ENCODE measurements at places on chromosomes 3 and 15.

DNA sequence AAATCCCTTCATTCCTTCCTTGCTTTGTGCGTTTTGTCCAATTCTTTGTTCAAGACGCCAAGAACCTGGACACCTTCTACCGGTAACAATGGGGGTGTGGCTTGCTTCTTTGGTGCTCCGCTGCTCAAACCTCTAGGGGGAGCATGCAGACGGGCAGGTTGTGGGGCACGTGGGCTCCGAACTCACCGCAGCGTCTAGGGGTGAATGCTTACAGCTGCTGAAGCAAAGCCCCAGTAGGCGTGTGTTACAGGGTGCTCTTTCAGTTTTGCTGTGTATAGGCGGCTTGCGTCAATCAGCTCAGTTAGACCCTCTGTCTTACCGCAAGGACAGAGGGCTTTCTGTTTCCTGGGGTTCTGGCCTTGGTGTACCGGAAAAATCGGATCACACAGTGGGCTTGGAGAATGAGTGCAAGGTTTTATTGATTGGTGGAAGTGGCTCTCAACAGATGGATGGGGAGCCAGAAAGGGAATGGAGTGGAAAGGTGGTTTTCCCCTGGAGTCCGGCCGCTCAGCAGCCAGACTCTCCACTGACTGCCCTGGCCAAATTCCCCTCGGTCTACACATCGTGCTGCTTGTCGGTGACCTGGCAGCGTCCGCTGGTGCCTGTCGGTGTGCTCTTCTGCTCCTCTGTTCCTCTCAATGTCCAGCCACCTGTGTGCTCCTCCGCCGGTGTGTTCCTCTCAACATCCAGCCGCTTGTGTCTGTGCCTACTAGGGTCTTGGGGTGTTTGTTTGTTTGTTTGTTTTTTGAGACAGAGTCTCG is 1.2 kb upstream of the LRRC34 start:
- H3K4me3 ChIP-seq = peak overlapping the region; percentile 81
- DNase-seq = peak; percentile 92
- peaks cover 12% of the 10 kb centered on the region for H3K27me3 ChIP-seq

DNA sequence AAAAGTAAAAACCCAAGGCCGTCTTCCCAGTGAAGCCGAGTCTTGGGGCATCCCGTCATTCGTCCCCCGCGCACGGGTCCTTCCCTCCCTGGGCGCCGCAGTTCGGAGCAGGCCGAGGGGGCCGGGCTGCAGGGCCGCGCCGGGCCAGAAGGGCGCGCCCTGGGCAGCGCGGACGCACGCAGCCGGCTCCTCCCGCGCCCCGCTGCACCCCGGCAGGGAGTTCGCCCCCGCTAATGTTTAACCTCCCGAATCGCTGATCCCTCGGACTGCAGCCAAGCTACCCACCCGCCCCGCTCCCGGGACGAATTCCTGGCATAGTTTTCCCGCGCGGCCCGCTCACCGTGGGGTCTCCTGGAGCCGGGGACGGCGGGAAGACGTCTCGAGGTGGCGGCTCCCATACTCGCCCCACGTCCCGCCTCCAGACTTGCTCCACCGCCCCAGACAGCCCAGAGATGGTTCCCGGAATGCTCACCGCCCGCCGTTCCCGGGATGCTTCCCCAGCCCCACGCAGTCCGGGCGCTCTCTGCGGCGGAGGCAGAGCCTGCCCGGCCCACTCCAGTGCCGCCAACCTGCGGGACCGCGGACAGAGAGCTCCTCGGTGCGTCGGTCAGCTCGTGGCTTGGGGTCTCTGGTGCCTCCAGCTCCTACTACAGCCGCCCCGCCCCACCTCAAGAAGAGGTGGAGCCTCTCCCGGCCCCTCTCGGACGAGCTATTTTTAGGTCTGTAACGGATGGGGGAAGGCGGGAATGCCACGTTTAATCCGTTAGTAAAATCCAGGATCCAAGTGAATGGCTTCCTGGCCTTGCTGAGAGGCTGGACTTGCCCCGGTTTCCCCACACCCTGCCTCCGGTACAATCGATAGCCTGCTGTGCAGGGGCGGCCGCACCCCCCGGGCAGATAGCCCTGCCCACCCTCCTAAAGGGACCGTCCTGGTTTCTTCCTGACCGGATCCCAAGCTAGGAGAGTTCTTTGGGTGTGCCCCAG is at the start of gene DZIP1L:
Gene DZIP1L (minus strand): TSS at position 621 of the 984 bp plus-strand sequence. CDS start 11,637 bp downstream, outside the sequence.
- H3K36me3 ChIP-seq = no peaks in the 10 kb centered on the region
- H3K4me3 ChIP-seq = peak within 1 kb of the TSS; percentile 97
- DNase-seq = peak; percentile 94

DNA sequence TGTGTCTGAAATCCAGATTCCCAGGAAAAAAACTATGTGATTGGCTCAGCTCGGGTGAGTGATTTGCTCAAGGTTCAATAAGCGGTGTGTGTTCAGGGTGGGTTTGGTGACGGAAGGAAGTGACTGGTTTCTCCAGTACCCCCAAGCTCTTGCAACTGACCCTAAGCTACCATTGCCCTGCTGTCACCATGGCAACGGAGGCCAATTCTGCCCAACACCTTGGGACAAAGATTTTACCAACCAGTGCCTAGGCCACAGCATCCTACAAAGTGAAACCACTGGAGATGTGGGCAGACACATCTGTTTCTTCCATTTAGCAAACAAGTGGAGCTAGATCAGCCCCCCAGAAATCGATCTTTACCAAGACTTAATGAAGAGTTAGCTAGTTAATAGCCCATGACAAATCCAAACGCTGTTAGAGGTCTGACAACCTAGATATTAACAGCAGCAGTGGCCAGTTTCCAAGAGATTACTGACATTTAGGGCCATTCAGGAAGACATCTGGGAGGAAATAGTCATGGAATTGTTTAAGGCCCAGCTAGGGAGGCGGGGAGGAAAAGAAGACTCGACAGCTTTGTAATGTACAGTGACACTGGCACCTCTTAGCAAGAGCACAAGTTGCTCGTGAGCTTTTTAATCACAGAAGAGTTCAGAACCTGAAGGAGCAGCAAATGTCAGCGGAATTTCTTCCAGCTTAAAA is 195.9 kb downstream of the SLCO3A1 start:
- no peak overlapping the region for H3K4me3 ChIP-seq
- no peaks in the 10 kb centered on the region for H3K4me1 ChIP-seq
- DNase-seq = peak; percentile 11
- H3K36me3 ChIP-seq = no peaks in the 10 kb centered on the region
- no peak overlapping the region for H3K27ac ChIP-seq
- H3K27me3 ChIP-seq = no peaks in the 10 kb centered on the region

DNA sequence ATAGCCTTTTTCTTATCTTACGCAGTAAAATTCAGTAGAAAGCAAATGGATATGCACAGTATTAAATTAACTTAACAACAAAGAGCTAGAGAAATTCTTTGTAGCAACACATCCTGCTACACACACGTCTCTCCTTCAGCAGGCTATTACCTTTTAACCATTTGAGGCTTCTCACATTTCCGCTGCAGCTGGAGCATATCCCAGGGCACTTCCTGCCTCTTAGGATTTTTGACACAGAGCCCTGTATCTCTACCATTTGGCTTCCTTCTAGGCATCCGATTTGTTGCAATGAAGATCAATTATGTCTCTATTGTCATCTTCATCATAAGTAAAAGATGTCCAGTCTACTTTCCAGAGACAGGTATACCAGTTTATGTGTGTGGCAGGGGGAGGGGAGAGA is 292.4 kb upstream of the CBLB start:
- H3K27me3 ChIP-seq = no peaks in the 10 kb centered on the region
- H3K36me3 ChIP-seq = no peaks in the 10 kb centered on the region
- no peak overlapping the region for H3K27ac ChIP-seq
- DNase-seq = peak; percentile 11
- no peak overlapping the region for H3K4me3 ChIP-seq

- no peak overlapping the region for H3K27ac ChIP-seq
- no peaks in the 10 kb centered on the region for H3K27me3 ChIP-seq
- H3K4me1 ChIP-seq = no peaks in the 10 kb centered on the region
- H3K4me3 ChIP-seq = no peak overlapping the region
Measured at GRCh38 chr3:87218560-87218959, 8.5 kb upstream of the CHMP2B start.

- H3K4me3 ChIP-seq = no peak overlapping the region
- no peak overlapping the region for H3K27ac ChIP-seq
- H3K27me3 ChIP-seq = no peaks in the 10 kb centered on the region
- no peak for DNase-seq
- H3K36me3 ChIP-seq = no peaks in the 10 kb centered on the region
Measured at GRCh38 chr15:37586976-37587375, 347.5 kb upstream of the TMCO5A start.

Measured in GM23338 (cell line).